Progenitor cell of endocrine pancreas (in vitro differentiated cells): ENCODE measurements at places on chromosomes 2 and 18. TPM values are rescaled to one million over a fixed set of nuclear protein-coding genes. Genes with fewer than 3 reads are reported as not detected.

GRCh38 chr2:100844514-100844913, 24.6 kb downstream of the NPAS2 start:
- no peak for DNase-seq

DNA sequence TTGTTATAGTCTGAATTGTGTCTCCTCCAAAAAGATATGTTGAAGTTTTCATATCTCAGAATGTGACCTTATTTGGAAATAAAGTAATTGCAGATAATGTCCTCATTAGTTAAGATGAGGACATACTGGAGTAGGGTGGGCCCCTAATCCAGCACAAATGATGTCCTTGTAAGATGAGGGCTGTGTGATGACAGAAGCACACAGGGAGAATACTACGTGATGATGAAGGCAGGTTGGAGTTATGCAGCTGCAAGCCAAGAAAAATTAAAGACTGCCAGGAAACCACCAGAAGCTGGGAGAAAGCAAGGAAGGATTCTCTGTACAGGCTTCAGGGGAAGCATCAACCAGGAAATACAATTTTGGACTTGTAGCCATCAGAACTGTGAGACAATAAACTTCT, 58.3 kb upstream of the PNPT1 start:
- DNase-seq = no peak

DNA sequence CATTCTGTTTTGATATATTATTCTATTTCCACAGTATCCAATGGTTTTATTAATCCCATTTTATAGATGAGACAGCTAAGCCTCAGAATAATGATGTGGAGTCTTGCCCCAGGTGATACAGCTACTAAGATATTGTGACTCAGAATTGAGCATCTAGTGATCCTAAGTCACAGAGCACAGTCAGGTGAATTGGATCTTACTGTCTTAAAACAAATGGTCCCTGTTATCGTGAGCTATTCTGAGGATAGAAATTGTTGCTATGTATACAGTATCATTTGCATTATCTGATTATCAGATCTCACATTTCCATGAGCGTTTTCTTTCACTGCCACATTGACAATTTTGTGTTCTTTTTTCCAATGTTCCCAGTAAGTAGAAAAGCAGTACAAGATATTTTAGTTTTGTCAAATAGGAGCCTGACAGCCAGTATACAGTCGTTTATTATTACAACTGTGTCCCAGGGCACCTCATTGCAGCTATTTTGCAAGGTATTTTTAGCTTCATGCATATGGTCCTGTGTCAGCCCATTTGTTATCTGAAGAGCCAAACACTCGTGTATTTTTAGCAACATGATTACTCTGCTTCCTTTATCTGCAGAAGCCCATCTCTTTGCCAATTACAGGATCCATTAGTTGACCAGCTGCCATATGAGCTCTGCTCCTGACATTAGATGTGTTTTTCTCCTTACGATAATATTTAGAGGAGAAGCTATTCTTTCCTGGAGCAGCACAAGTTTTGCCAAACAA, 25.1 kb upstream of the SGPP2 start:
- DNase-seq = no peak

PLCD4 gene
- 0.38 and 0.62 TPM in 2 replicates for total RNA-seq

POMC gene
- 5.4 and 6.5 TPM in 2 replicates for total RNA-seq

- DNase-seq = no peak
Observed at GRCh38 chr18:62846313-62846712, 131.0 kb downstream of the PHLPP1 start.

NOSTRIN gene
- total RNA-seq = 4.0 and 4.3 TPM in 2 replicates

DNA sequence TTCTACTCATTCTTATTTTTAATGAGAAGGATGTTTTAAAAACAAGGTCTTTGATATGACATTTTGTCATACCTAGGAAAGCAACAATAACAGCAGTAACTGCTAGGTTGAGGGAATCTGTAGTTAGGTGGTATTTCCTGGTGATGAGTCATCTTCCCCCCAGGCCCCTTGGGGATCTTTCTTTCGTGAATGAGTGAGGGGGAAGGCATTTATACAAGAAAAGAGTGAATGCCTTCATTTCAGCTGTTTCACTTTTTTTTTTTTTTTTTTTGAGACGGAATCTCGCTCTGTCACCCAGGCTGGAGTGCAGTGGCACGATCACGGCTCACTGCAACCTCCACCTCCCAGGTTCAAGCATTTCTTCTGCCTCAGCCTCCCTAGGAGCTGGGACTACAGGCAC, 108.6 kb downstream of the MAP4K4 start:
- no peak for DNase-seq

- DNase-seq = no peak
Observed at GRCh38 chr18:76958692-76959341, 136.5 kb downstream of the ZNF236 start.
